Activated T-cell treated with anti-CD3 and anti-CD28 coated beads for 1 hour (primary cell): ENCODE measurements at places on chromosomes 2 and 18.

DNA sequence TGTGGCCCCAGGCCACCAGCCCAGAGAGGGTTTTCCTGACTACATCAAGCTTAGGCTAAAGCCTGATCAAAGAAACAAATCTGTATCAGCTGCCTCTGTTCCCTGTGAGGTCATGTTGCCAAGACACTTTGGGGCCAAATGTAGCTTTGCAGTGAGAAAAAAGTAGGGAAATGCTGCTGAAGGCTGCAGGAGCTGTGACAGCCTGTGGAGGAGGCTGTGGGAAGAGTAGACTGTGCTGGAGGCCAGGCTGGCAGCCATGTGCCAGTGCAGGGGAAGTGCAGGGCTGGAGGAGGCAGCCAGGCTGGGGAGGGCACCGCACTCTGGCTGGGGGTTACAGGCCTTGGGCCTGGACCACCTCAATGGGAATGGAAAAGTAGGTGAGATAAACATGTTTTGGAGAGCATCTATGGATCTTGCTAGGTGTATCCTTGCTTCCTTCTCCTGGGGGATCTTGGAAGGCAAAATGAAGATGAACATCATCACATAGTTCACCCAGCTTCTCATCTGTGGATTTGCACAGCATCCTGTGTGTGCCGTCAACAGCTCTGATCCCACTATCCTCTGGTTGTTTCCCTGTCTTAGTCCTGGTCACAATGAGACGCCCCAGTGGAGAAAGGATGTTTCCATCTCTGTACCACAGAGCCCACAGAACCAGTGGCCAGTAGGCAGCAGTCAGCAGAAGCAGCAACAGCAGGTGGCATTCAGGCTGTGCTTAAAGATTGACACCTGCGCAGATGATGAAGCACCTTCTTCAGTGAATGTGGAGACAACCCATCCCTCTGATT, 103.8 kb upstream of the COPS8 start:
- DNase-seq = no peak

GRCh38 chr2:121873864-121874263, 118.4 kb downstream of the TSN start:
- no peak for DNase-seq

GRCh38 chr18:70956554-70956953, 667.7 kb downstream of the SOCS6 start:
- DNase-seq = no peak

DNA sequence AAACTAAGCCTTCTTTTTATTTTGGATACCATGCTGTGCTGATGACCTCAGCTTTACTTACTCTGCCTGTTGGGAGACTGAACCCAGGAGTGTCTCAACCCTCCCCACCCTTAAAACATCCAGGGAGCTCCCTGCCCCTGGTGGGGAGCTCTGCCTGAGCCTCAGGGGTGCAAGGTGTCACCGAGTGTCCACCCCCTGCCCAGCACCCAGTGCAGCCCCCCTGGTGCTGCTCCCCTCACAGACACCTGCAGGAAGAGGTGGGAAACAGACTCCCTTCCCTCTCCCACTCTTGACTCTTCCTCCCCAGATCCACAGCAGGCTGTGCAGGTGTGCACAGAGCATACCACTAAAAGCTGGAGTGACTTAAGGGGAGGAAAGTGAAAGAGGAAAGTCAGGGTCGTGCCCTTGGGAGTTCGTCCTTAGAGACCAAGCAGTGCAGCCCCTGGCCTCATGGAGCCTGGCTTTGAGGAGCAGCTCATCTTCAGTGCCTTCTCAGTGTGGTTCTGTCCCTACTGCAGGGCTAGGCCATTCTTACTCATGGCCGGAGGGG, 51.3 kb downstream of the MYO7B start:
- no peak for DNase-seq

GRCh38 chr2:7004636-7005035, 87.4 kb downstream of the RNF144A start:
- no peak for DNase-seq

GRCh38 chr2:239049421-239050251, 201.8 kb downstream of the TWIST2 start:
- no peak for DNase-seq

DNA sequence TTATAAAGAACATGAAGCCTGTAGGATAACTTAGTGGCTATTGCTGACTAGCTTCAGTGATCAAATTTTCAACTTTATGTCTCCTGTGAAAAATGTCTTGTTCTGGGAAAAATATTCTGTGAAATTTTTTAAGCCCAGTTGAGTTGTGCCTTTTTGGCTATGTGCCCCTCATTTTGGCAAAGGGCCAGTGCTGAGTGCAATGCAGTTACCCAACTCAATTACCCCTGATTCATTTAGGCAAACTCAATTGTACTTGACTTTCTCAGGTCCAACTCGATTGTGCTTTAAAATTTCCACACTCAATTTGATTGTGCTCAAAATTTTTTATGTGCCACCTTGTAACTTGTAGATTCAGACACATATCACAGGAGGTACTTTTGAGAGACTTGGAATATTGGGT, 548.8 kb upstream of the NRP2 start:
- no peak for DNase-seq

GRCh38 chr2:98009887-98010760, 14.4 kb upstream of the TMEM131 start:
- DNase-seq = no peak
